Stimulated activated naive CD4-positive, alpha-beta T cell treated with Interleukin-2 at 50 U/mL for 16 hours (primary cell): ENCODE measurements at places on chromosomes 6 and 20.

DNA sequence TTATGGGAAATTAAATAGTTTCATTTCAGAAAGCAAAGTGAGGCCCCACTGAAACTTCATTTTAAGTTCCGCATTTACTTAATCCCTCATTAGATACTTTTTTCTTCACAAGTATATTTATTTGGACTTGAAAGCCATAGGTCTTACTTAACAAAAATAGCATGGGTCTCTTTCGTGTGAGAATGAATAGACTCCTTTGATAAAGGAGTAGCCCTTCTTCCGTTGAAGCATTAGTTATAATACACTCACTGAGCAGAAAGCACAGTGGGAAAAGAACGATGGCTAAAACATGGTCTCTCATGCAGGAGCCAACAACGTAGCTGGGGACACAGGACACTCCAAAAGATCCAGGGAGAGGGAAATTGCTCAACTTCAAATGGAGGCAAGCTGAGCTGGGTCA, 130.4 kb downstream of the SLC23A2 start:
- no peak for DNase-seq

- no peak for DNase-seq
Measured at GRCh38 chr20:18506744-18507143, 996 bp upstream of the SEC23B start.

- DNase-seq: no peak
Measured at GRCh38 chr6:148525453-148525852, 182.8 kb downstream of the SASH1 start.

DNA sequence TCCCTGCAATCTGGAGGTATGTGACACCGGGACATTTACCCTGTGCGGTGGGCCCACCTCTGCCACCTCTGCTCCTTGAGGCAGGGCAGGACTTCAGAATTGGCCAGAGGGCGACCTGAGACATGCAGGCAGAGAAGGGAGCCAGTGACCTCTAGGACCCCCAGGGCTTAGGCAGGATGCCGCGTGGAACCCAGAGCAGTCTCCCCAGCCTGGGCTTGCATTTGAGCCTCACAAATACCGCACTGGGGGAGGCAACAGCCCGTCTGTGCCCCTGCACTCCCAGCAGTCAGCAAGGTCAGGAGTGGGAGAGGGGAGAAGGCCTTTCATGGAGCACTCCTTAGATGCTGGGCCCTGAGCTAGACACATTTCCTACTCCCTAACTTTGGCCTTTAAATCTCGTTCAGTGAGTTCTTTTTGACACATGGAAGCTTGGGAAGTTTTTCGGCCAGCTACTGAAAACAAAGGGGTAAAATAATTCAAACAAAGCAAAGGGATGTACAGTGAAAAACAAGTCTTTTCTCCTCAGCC, 41.7 kb downstream of the C20orf203 start:
- DNase-seq: no peak

DNA sequence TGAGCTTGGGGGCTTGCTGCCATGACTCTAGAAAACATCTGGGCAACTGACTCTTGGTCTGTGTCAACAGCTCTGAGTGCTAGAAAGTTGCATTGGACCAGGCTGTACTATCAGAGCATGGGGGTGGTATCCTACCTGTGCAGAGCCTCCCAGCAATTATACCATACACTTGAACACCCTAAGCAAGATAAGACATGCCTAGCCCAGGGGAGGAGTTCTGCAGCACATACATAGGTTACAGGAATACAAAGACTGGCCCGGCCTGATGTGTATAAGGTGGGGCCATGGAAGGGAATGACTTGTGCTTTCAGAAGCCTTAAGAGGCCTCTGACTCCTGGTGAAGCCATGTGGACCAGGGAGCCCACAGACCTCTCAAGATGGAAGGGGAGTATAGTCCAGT, 11.4 kb upstream of the MOCS1 start:
- DNase-seq: no peak

DNA sequence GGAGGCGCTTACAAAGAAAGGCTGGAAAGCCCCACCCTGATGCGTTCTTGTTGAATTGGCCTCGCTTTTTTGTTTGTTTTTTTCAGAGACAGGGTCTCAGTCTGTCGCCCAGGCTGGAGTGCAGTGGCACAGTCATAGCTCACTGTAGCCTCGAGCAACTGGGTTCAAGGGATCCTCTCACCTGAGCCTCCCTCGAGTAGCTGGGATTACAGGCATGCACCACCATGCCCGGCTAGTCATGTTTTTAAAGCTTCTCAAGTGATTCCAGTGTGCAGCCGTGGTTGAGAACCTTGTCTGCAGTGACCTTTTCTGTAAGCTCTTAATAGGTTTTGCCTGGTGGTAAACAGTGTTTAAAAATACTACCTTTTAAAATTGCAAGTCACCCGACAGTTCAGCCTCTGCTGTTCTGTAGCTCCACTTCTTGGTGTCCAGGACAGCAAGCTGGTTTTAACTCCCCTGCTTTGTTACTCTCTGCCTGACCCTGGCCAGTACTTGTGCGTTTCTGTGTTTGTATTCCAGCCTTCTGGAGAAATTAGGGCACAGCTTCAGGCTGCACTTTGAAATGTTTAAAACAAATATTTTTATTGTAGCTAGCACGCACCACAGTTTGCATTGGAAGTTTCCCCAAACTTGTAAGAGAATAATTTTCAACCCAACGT, 54.4 kb downstream of the KDM1B start:
- DNase-seq: no peak

- no peak for DNase-seq
Measured at GRCh38 chr6:159089443-159089842, 44.7 kb upstream of the TAGAP start.

DNA sequence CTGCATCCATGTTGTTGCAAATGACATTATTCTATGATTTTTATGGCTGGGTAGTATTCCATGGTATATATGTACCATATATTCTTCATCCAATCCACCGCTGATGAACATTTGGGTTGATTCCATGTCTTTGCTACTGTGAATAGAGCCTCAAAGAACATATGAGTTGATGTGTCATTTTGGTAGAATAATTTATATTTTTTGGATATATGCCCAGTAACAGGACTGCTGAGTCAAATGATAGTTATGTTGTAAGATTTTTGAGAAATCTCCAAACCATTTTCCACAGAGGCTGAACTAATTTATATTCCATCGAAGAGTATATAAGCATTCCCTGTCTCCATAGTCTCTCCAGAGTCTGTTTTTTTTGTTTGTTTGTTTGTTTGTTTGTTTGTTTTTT, 1373.5 kb downstream of the GRIK2 start:
- no peak for DNase-seq

GRCh38 chr20:12970372-12970821, 38.4 kb upstream of the SPTLC3 start:
- DNase-seq: no peak

GRCh38 chr6:137707590-137708360, 159.3 kb upstream of the TNFAIP3 start:
- peak; percentile 77 for DNase-seq

- no peak for DNase-seq
Measured at GRCh38 chr6:33994472-33995308, 151.2 kb downstream of the GRM4 start.

- no peak for DNase-seq
Measured at GRCh38 chr20:43541214-43541613, 17.6 kb upstream of the SGK2 start.

- DNase-seq: no peak
Measured at GRCh38 chr6:30981942-30982772, 1.4 kb upstream of the MUC21 start.

DNA sequence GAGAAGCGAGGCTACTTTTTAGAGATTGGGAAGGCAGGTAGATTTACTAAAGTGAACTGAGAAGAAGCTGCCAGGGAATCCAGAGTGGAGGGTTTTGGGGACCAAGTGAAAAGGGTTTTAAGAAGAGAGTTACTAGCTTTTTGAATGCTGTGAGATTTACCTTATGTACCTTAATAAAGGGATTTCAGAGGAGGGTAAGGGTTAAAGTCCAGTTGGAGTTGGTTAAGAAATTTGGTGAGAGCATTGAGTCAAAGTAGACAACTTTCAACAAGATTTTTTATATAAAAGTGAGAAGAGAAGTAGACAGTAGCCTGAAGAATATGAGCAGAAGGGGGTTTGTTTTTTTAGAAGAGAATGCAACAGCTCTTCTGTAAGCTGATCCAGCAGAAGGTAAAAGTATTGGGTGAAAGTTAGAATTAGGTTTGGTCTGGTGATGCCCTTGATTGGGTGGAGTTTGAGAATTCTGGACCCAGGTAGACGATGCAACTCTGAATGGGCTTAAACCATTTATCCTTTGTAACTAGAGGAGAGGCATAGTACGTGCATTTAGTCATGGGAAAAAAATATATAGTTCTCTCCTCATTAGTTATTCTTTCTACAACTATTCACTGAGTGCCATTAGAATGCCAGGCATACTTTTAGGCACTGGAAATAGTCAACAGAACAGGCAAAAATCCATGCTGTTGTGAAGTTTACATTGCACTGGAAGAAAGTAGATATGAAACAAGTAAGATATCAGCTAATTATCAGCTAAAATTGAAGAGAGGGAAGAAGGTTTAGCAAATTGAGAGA, 44.8 kb downstream of the ATRN start:
- DNase-seq: no peak

- no peak for DNase-seq
Measured at GRCh38 chr6:63904650-63905248, 269.1 kb downstream of the PHF3 start.

GRCh38 chr6:42748203-42748898, 2.4 kb upstream of the TBCC start:
- no peak for DNase-seq

GRCh38 chr6:38649744-38650143, 10.0 kb upstream of the BTBD9 start:
- no peak for DNase-seq

DNA sequence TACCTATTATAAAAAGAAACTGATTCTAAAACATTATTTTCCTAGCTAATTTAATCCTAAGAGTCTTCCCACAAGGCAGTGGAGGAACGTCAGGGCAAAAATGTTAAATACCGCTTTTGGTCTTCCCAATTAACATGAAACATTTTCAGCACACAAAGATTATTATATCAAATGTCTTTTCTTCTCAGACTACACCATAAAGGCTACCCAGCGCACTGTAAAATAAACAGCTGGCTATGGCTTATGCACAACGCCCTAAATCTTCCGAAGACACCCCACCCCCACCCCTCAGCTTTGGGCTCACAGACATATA, 1.0 kb downstream of the NUDT3 start:
- no peak for DNase-seq

DNA sequence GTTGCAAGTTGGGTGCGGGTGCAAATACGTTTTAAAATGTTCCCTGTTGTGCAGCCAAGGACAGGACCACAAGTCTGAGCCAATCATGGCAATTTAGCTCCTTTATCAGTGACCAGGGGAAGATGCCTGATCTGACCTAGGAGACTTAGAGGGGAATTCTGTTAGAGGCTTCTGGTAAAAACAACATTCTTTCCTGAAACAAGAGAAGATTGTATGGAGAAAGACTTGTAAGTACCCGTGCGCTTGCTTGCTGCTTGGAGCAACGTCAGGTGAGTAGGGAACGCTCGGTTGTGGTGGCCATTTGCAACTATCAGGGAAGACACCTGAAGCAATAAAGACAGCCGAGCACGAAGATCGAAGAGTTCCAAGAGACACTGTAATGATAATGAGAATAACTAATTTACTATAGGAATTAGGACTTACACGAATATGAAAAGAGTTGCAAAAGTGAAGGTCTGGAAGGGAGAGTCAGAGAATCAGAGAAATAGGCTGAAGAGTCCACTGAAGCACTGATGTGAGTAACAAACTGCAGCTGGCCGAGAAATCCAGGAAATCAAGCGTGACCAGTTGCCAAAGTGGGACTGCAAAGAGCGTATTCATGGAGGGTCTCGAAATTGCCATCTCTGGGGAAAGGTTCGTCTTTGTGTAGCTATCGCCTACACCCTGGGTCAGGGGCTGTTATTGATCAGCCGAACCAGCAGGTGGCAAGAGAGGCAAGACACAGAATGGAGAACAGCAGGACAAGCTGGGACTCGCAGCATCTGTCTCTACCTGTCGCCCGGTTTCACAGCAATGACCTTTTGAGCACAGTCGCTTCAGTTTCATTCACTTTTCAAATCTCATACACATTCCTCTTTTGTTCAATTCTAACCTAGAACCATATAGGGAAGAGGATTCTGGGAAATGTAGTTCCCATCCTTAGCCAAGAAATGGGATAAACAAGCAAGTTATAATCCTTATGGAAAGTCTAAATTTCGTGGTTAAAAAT, 26.1 kb downstream of the LOC128125822 start:
- peak; percentile 64 for DNase-seq

- DNase-seq: peak; percentile 64
Measured at GRCh38 chr6:11366183-11366933, 133.9 kb upstream of the NEDD9 start.

DNA sequence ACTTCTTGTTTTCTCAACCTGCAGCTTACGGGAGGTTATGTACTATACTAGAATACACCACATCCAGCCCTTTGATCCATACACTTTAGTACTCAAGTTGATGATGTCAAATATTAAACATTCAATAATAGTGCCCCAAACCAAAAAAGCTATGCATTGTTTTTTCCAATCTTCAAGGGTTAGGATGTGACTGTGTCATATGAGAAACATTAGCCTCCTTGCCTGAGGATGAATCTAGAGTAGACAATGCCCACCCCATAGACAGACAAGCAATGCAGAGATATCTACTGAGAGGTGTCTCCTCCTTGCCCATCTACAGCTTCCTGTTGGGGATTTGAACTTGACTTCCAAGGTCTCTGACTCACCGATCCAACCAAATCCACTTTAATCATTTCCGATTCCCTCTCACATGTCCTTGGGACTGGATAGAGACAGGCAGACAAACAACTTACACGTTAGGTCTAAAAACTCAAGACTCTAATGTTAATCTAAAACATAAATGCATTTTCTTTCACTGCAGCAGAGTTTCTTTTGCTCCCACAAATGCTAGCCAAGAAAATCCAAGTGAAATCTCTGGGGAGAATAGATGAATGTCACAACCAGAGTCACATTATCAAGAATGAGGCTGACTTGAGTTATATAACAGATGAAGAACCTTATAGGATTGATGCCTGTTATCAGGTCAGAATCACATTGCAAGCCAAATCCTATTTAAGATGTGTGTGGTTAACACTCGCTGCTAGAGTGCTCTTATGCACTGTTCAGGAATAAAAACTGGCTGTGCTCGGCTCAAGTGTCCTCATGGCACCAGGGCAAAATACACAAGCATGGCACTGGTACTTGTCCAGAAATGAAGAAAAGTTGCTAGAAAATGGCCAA, 75.5 kb upstream of the TNFAIP3 start:
- DNase-seq: no peak

GRCh38 chr20:46810448-46811223, 84.0 kb upstream of the EYA2 start:
- DNase-seq: no peak

GRCh38 chr20:13425381-13426135, 204.5 kb downstream of the ISM1 start:
- DNase-seq: no peak

DNA sequence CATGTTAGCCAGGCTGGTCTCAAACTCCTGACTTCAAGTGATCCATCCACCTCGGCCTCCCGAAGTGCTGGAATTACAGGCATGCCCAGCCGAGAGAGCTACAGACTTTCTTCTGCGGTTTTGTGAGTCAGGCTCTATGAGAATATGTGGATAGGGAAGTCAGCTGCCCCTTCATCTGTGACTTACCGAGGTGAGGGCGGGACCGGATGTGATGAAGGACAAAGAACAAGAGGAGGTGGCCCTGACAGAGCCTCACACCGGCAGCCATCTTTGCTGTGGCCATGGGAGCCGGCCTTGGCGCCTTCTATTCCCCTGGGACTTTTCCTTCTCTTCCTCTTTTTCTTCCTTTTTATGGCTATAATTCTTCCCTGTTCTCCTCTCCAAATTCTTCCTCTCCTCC, 67.0 kb downstream of the IYD start:
- no peak for DNase-seq
